ENCODE measurements at places on chromosomes 4 and X.

DNA sequence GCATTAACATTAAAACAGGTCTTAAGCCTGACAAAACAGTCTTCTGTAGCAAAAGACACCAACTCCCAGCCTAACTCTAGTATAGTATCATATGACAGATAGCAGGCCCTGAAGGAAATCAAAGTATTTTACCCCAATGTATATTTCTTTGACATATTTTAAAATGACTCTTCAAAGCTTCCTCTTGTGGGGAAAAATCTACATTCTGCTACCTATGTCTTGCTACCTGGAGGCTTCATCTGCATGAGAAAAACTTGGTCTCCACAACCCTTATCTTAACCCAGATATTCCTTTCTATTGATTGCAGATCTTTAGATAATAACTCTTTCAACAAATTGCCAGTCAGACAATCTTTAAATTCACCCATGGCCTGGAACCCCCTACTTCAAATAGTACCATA lies 1620.4 kb downstream of the PCDH7 start:
- no peak for ATAC-seq

DNA sequence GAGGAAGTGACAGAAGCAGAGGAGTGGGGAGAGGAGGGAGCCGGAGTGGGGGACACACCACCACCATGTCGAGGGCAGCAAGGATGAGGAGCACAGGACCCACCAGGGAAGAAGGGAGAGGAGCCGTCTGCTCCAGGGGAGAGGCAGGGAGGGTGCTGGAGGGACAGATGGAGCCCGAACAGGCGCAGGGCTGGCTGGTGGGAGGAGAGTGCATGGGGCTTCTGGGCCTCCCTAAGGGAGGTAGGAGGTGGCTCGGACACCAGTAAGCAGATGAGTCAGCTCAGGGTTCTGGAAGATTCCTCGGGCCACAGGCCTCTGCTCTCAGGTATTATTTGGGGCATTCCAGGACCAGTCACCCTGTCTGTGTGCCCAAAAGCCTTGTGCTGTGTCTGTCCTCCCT lies 29.8 kb downstream of the ATP2B3 start:
- ATAC-seq = no peak

DNA sequence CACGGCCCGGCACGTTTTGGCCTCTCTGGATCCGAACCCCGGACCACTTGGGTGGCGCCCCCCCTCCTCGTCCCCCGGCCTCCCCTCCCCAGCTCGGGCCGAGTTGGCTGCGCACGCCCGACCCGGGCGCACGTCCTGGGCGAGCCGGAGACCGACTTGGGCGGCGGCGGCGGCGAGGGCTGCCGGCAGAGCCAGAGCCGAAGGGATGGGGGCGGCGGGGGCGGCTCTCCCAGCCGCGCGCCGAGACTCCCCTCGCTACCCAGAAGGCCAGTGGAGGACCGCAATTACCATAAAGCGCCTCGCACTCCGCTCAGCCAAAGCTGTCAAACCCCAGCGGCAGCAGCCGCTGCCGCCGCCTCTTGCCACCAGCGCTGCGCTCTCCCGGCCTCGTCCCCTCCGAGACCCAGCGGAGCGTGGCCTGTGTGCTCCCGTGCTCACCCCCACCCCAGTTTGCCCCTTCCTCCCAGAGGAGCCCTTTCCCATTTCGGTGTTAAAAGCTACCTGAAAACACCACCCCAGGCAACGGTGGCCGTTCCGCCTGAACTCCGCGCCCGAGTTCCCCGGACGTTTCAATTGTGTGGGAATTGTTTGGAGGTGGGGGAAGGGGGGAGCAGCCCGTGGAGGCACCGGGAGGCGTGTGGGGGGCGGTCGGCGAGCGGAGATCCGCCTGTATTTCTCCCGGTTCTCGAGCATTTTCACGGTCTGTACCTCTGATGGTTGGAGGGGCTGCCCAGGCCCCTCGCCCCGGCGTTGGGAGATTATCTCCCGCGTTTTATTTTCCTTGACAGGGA lies 701 bp upstream of the BCOR start:
- ATAC-seq = peak; percentile 31

DNA sequence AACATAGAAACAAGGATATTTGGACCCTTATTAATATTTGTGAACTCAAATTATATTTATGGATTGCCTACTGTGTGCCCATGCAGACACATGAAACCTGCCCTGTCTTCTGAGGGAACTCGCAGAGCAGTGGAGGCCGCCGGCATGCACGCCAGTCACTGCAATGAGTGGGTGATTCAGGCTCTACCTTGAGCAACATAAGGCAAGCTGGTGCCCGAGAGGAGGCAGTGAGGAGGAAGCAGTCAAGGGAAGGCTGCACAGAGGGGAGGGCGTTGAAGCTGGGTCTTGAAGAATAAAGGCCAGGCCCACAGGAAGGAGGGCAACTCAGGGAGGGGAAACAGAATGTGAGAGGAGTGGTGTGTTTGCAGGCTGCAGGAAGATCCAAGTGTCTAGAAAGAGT lies 52.8 kb downstream of the PPEF2 start:
- no peak for ATAC-seq

GRCh38 chr4:20297783-20298182 lies 46.1 kb downstream of the SLIT2 start:
- no peak for ATAC-seq

- no peak for ATAC-seq
Observed at GRCh38 chr4:20621476-20621875, 78.8 kb upstream of the PACRGL start.

GRCh38 chr4:36337665-36338185 lies 56.3 kb downstream of the DTHD1 start:
- no peak for ATAC-seq

- no peak for ATAC-seq
Observed at GRCh38 chr4:182533964-182534363, 290.8 kb downstream of the TENM3 start.

- ATAC-seq = no peak
Observed at GRCh38 chr4:166019441-166020220, 146.6 kb downstream of the TLL1 start.

- no peak for ATAC-seq
Observed at GRCh38 chr4:155187989-155188388, 20.4 kb upstream of the NPY2R start.

- no peak for ATAC-seq
Observed at GRCh38 chrX:70260104-70260503, at the start of gene P2RY4. P2RY4 (minus strand) TSS chrX:70260204; CDS start chrX:70259624, 580 bp downstream.

- ATAC-seq = no peak
Observed at GRCh38 chr4:179569549-179569948, 2127.3 kb upstream of the AGA start.

DNA sequence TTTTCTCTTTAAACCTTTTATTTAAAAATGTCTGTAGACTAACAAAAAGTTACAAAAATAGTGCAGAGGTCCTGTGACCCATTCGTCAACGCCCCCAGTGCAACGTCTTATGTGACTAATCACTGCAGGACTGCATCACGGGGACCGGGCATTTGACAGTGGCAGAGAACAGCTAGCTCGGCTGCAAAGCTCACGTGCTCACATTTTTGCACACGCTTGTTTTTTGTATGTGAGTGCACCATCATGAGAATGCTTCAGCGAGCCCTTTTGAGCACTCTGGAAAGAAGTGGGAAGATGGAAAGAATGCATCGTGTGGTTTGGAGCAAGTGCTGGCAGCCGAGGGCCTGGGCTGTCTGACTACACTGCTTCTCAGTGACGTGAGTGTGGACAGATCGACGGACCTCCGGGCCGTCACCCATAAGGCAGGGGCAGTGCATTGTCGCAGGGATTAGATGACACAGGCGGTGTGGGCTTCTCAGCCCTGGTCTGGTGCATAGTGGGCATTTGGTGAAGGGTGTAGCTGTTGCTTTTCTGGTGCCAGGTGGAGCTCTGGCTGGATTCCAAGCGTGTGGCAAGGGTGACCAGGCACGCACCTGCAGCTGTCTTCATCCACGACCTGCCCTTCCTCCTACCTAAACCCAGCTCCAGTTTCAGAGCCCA lies 17.7 kb downstream of the SPON2 start:
- peak; percentile 62 for ATAC-seq

- peak; percentile 93 for ATAC-seq
Observed at GRCh38 chr4:57109847-57110639, at the start of gene IGFBP7. IGFBP7 (minus strand) TSS chr4:57110385; CDS start chr4:57110351, 34 bp downstream.

DNA sequence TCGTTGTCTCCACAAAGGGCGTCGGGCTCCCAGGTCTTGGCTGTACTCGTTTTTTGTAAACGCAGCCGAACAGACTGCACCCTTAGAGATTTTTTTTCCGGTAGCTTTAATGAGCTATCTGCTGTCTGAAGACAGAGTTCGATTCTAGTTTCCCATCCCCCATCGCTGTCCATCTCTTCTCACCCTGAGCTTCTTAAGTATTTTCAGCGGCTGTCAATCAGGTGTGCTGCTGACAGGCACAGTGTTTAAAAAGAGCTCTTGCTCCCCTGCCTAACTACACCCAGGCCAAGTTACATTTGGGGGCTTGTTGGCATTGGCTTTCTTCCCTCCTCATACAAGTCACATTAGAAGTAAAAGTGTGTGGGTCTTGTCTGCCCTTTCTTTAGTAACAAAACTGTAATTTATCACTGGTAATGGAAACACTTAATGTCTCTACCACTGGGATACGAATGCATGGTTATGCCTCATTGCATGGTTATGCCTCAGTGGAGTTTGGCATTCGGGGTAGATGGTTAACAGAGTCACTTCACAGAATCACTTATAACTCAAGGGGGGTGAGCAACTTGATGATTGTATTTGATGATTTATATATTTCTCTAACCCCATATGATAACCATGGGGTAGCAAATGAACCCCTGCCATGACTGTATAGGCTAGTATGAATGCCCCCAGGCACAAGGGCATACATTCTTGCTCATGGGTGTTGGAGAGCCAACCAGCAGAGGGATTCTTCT lies 1.4 kb upstream of the ARHGAP6 start:
- no peak for ATAC-seq

GRCh38 chr4:121885115-121885514 lies 14.8 kb upstream of the BBS7 start:
- ATAC-seq = no peak

- no peak for ATAC-seq
Observed at GRCh38 chr4:6177587-6178197, 22.7 kb downstream of the JAKMIP1 start.

- ATAC-seq = peak; percentile 29
Observed at GRCh38 chr4:99893839-99894160, 427 bp downstream of the LAMTOR3 start.

GRCh38 chr4:55136634-55137033 lies 11.2 kb upstream of the KDR start:
- no peak for ATAC-seq

DNA sequence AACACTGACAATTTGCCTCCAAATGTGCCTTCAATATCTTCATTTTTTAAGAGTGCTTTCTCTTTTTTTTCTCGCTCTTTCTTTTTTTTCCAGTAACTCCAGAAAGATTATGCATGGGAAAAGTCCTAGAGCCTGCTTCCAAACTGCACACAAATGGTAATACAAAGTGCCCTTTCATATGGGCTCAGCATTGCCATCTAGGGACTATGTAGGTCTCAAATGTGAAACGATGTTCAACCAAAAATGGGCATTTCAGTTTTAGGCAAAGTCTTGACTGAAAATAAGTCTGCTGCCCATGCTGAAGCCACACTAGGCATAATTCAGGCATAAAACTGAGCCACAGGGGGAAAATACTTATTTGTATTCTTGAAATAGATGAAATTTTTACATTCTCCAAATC lies 65.6 kb downstream of the SYNPO2 start:
- ATAC-seq = no peak

GRCh38 chr4:98908703-98909262 lies 20.1 kb downstream of the EIF4E start:
- ATAC-seq = no peak

DNA sequence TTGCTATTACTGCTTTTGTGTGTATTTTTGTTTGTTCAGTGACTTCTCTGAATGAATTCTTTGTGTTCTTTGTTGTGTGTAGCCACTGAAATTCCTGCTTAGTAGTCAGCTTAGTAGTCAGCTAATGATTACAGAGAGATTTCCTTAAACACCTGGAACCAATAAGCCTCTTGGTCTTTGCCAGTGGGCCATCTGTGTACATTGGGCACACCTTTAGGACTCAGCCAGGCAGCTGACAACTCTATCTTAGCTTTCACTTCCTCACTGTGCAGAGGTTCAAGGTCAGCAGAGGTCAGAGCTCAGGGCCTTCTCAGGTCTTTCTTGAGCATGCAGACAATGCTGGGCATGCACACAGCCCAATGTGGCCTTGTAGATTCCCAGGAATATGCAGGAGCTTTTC lies 59.3 kb downstream of the RWDD4 start:
- ATAC-seq = no peak

DNA sequence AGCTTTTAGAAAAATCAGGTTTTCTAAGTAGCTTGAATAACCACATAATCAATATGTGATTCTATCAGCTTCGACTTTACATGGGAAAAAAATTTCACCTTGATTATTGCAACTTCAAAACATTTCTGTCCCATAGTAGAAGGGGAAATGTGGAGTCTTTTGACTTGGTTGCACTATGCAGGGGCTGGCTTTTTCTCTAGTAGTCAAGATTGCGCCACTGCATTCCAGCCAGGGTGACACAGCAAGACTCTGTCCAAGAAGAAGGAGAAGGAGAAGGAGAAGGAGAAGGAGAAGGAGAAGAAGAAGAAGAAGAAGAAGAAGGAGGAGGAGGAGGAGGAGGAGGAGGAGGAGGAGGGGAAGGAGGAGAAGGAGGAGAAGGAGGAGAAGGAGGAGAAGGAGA lies 84.9 kb downstream of the MAML3 start:
- ATAC-seq = no peak

DNA sequence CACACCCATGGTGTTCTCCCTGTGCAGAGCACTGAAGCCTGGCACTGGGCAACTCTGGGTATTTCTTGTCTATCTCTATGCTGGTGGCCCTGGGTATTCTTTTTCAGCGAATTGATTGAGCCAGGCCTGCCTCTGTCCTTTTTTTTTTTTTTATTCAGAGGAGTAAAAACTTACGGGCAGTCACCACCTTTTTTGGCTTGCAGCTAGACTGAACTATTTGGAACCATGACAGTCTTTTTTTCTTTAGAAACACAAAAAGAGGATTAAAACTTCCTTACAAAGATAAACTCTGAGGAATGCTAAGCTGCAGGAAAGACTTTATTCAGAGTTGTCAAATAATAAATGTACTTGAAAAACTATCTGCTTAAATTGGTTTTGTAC lies 119.2 kb upstream of the STIM2 start:
- ATAC-seq = no peak

DNA sequence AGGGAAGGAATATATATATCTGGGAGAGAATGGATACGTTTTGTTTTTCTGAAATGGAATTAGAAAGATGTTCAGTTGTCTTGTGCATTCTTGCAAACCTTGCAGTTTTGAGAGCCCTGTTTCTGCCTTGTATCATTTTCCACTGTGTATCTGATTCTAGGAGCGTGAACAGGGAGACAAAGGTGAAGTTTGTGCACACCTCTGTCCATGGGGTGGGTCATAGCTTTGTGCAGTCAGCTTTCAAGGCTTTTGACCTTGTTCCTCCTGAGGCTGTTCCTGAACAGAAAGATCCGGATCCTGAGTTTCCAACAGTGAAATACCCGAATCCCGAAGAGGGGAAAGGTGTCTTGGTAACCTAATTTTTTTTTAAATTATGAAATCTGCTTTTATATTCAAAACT lies 17.7 kb downstream of the PGM2 start:
- no peak for ATAC-seq

Measured in gastroesophageal sphincter (tissue), 4 donors.